ENCODE measurements at places on chromosomes 4 and X. TPM values are rescaled to one million over a fixed set of nuclear protein-coding genes. Genes with fewer than 3 reads are reported as not detected.

Gene SPATA18
- total RNA-seq: 0.34 TPM

Gene DDIT4L
- total RNA-seq: not detected

Gene CDS1
- not detected for total RNA-seq

Gene AGTR2
- total RNA-seq: not detected

Gene TASL
- 3.0 TPM for total RNA-seq

Gene SLIT2
- total RNA-seq: not detected

Gene SHOX
- not detected for total RNA-seq

Gene DCAF4L1
- 0.32 TPM for total RNA-seq

Gene MAOA
- total RNA-seq: not detected

GRCh38 chrX:7943600-7944245 is 16.5 kb upstream of the PNPLA4 start:
- no peak overlapping the region for H3K4me3 ChIP-seq
- no peaks in the 10 kb centered on the region for H3K27me3 ChIP-seq
- no peaks in the 10 kb centered on the region for H3K36me3 ChIP-seq
- no peaks in the 10 kb centered on the region for H3K4me1 ChIP-seq
- H3K27ac ChIP-seq: no peak overlapping the region
- no peak for DNase-seq

DNA sequence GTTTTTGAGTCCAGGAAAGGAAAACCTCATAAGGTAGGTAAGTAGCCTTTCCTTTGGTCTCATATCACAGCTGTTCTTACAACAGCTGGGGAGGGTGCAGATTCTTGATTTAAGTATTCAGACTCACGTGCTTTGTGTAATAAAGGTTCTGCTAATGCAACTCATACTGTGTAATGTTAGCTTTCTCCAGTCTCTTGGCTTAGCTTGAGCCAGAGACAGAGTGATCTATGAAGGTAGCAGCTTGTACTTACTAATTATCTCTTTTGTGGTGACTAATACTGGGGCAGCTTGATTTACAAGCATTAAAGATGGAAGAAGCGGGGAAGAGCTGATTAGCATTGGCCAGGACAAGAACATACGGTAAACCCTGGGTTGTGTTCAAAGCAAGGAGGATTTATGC is 80.3 kb downstream of the LNX1 start:
- H3K4me1 ChIP-seq: no peaks in the 10 kb centered on the region
- peaks cover 11% of the 10 kb centered on the region for H3K27me3 ChIP-seq
- H3K36me3 ChIP-seq: no peaks in the 10 kb centered on the region
- no peak overlapping the region for H3K4me3 ChIP-seq
- no peak overlapping the region for H3K27ac ChIP-seq

DNA sequence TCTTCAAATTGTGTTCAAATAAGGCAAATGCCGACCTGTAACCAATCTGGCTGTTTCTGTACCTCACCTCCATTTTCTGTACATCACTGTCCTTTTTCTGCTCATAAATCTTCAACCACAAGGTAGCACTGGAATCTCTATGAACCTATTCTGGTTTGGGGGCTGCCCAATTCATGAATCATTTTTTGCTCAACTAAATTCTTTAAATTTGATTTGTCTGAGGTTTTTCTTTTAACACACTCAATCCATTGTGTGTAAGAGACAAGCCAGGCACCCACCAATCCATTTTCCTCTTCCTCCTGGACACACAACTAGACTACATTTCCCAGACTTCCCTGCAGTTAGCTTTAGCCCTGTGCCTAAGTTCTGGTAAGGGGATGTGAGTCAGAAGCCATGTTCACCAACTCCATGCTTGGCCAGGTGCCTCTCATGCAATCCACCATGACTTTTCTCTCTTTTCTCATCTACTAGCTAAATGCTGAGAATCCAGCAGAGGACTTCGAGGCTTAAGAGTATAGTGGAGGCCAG is 193.2 kb upstream of the KLF3 start:
- H3K4me1 ChIP-seq: no peaks in the 10 kb centered on the region
- no peak for DNase-seq
- no peaks in the 10 kb centered on the region for H3K27me3 ChIP-seq

- H3K36me3 ChIP-seq: no peaks in the 10 kb centered on the region
- no peak for DNase-seq
- no peaks in the 10 kb centered on the region for H3K4me1 ChIP-seq
- no peak overlapping the region for H3K27ac ChIP-seq
- H3K27me3 ChIP-seq: no peaks in the 10 kb centered on the region
- no peak overlapping the region for H3K4me3 ChIP-seq
These were observed 67.0 kb downstream of the NHS start for GRCh38 chrX:17441965-17442364.

DNA sequence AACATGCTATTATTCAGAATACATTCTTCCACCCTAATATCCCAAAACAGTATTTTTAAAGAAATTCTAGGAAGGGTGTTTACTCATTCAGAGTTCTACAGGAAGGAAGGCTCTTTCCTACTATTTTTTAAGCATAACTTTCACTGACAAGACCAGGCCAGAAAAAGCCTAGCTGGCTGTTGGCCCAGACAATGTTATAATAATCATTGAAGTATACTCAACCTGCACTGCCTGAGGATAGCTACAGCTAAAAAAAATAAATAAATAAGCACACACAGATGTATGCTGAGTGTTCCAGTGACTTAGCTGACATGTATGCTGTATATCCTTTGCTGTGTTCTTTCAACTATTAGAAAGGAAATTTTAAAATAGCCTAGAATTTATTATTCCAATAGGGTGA is 145.8 kb upstream of the SPRY1 start:
- H3K27me3 ChIP-seq: no peaks in the 10 kb centered on the region
- no peak overlapping the region for H3K4me3 ChIP-seq
- peaks cover 2% of the 10 kb centered on the region for H3K4me1 ChIP-seq
- no peaks in the 10 kb centered on the region for H3K36me3 ChIP-seq
- H3K27ac ChIP-seq: no peak overlapping the region

DNA sequence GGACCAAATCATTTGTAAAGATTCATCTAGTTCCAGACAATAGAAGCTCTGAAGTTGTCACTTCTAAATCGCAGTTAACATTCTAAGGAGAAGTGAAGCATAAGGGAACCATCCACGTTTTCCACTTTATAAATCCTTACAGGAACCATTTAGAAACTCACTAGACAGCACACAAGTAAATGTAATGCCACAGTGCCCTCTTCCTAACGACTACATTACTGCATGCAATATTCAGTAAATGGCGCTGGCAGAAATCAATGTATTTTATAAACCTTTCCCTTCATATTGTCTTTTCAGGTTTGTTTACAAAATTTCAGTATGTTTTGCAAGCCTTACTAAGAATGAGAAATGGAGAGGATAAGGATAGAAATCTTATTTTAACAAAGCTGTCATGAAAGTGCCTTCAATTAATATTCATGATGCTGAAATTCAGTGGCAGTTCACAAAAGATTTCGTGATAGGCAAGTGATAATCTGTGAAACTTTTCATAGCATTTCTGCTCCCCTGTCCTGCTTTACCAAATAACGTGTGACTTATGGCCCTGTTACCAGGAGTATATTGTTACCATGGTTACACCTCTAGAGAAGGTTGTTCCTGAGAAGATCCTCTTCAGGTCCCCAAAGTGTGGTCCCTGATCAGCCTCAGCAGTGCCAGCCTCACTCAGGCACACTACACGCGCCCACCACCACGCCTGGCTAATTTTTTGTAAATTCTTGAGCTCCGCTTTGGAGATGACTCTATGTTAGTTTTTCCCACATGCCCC is 54.2 kb downstream of the TMA16 start:
- no peak overlapping the region for H3K4me3 ChIP-seq
- no peaks in the 10 kb centered on the region for H3K27me3 ChIP-seq
- no peak overlapping the region for H3K27ac ChIP-seq
- peak; percentile 53 for DNase-seq

DNA sequence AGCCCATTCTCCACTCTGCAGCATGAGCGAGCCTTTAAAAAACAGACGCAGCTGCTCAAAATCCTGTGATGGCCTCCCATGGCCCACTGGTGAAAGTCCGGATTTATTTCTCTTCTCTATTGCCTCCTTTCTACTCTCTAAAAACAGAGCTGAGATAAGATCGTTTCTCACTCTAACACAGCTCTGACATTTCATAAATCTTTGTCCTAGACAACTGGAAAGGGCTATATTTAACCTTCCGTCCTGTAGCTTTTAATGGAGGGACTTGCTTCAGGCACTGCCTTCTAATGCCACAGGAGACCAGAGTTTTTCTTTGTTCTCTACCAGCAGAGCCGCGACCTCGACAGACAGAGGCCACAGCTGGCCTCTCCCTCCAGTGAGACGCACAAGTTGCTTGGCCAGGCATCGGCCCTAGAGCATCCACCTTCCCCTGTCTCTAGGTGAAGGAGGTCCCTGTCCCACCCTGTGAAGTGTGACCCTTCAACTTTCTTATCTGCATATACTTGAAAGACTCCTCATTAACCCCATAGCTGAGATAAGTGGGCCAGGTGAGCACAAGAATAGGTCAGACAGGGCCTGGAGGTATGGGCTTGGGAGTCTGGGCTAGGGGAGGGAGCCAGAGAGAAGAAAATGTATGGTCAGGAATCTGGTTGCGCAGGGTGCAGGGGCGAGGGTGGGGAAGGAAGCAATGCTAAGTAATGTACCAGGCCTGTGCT is 50.0 kb downstream of the RTL5 start:
- no peaks in the 10 kb centered on the region for H3K36me3 ChIP-seq
- DNase-seq: no peak
- peaks cover 5% of the 10 kb centered on the region for H3K4me1 ChIP-seq
- no peak overlapping the region for H3K4me3 ChIP-seq

GRCh38 chr4:142614621-142615323 is 231.3 kb downstream of the INPP4B start:
- H3K27me3 ChIP-seq: no peaks in the 10 kb centered on the region
- no peaks in the 10 kb centered on the region for H3K4me1 ChIP-seq
- DNase-seq: no peak
- no peaks in the 10 kb centered on the region for H3K36me3 ChIP-seq

DNA sequence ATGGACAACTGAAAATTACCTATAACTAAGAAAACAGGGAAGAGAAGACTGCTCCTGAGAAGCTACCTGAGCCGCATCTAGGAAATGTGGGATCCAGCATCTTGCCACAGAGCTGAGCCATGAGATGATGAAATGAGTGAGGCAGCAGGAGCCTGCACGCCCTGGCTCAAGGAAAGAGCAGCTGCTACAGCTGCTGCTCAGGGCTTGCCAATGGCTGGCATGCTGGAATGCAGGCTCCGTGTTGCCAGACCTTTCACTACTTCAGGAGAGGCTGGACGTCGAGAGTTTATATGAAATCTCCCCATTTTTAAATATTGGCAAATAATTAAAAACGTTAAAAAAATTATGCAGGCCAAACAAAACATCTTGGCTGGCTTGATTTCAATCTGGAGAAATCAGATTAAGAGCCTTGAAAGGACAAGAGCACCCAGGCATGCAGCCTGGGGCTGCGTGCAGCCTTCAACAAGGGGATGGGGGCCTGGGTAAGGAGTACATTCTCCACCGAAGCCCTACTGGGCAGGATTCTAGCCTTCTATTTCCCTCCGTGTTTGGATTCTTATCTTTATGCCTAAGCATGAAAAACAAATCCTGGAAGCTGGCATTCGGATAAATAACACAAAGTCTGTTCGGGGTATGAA is 227.6 kb downstream of the NR3C2 start:
- peaks cover 4% of the 10 kb centered on the region for H3K36me3 ChIP-seq
- H3K4me1 ChIP-seq: peaks cover 32% of the 10 kb centered on the region
- H3K27ac ChIP-seq: no peak overlapping the region
- no peak for DNase-seq
- H3K4me3 ChIP-seq: no peak overlapping the region

DNA sequence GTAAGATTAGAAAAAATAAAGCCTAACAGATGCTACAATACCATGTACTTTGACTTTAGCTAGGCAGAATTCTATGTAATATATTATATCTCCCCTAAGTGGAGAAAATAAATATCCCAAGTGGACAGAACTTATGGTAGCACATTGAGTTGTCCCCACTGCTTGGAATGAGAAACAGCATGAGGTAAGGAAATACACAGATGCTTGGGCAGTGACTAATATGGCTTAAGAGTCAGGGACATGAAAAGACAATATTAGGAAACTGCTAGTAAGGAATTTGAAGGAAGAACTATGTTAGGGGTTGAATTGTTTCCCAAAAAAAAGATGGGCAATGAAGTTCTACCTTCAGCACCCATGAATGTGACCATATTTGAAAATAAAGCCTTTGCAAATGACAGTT is 2265.1 kb downstream of the PCDH7 start:
- no peaks in the 10 kb centered on the region for H3K4me1 ChIP-seq
- H3K27me3 ChIP-seq: no peaks in the 10 kb centered on the region
- H3K27ac ChIP-seq: no peak overlapping the region
- no peaks in the 10 kb centered on the region for H3K36me3 ChIP-seq
- DNase-seq: no peak

DNA sequence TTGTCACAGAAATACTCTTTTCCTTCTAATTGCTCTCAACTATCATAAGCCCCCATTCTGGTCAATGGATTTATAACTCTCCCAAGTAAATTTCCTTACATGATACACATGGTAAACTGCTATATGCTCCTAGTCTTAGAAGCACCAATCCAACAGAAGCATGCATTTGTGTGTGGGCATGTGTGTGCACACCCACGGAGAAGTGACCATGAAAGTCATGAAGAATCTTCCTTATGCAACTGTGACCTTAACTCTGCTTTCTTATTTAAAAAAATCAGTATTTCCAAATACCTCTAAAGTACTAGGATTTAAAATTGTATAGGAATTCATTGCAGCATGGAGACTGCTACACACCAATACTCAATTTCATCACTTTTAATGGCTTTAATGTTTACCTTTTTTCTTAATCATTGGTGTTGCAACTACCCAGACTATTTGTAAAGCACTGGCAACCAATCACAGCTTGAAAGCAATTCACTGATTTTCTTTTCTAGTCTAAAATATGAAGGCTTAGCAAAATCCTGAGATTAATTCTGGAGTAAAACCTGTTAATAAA is 47.6 kb downstream of the MAML3 start:
- H3K27ac ChIP-seq: no peak overlapping the region
- peaks cover 3% of the 10 kb centered on the region for H3K27me3 ChIP-seq
- H3K4me1 ChIP-seq: peaks cover 57% of the 10 kb centered on the region

- no peak overlapping the region for H3K27ac ChIP-seq
- no peaks in the 10 kb centered on the region for H3K27me3 ChIP-seq
- H3K4me1 ChIP-seq: no peaks in the 10 kb centered on the region
- no peak overlapping the region for H3K4me3 ChIP-seq
- H3K36me3 ChIP-seq: no peaks in the 10 kb centered on the region
These were observed 370.7 kb downstream of the GPAT3 start for GRCh38 chr4:83906561-83906960.

DNA sequence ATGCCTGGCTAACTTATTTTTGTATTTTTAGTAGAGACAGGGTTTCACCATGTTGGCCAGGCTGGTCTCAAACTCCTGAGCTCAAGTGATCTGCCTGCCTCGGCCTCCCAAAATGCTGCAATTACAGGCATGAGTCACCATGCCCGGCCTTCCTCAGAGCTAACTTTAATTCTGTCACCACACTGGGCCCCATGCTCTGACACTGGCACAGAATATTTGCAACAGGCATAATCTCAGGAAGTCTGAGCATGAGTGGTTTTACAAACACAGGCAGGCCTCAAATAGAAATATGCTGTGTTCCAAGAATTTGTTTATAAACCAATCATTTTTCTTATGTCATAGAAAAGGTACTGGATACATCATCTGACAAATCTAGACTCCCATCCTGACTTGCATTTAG is 32.7 kb upstream of the FAM9C start:
- no peaks in the 10 kb centered on the region for H3K27me3 ChIP-seq

Measured in activated CD8-positive, alpha-beta T cell treated with anti-CD3 and anti-CD28 coated beads, Interleukin-2, amount 10 ng/mL, durations not matched to agents 7 days and 5 days (primary cell).